Hematopoietic multipotent progenitor cell treated with erythropoietin and hydrocortisone succinate and interleukin-3 and kit ligand, for 4 days (in vitro differentiated cells): ENCODE measurements at places on chromosomes 6 and 20.
A peak's percentile ranks its signal among the peaks of the same experiment; 100 is the strongest.

DNA sequence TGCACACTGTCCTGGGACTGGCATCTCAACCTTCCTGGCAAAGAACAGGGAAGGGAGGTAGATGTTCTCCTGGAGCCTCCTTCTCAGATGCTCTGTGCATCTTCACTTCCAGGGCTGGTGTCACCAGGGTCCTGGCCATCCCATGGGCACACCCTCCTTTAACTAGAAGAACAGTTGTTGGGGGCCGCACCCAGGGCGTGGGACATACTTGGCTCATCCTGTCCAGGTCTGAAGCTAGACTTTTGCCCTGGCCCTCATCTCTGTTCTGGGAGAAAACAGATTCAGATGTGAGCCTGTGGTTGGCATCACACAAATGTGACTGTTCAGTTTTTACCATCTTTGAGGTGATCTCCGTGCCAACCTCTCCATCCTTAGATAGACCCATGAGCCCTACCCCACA, 41.6 kb downstream of the FOXC1 start:
- no peak for DNase-seq

DNA sequence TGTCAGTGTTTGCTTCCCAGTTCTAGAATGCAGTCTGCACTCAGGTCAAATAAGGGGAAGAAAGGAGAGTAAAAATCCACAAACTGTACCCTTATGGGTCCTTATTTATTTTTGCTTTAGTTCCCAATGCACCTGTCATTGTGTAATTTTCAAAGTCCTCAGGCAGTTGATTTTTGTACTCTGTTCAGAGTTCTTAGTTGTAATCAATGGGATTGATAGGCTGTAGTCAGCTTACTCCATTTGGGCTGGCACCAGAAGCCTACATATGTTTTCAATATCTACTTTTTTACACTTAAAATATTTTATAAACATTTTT, 18.6 kb downstream of the AIG1 start:
- DNase-seq = no peak

- no peak for DNase-seq
Measured at GRCh38 chr6:168017629-168018028, 20.2 kb downstream of the KIF25 start.

GRCh38 chr6:52551483-52552277, 25.2 kb downstream of the TRAM2 start:
- no peak for DNase-seq

DNA sequence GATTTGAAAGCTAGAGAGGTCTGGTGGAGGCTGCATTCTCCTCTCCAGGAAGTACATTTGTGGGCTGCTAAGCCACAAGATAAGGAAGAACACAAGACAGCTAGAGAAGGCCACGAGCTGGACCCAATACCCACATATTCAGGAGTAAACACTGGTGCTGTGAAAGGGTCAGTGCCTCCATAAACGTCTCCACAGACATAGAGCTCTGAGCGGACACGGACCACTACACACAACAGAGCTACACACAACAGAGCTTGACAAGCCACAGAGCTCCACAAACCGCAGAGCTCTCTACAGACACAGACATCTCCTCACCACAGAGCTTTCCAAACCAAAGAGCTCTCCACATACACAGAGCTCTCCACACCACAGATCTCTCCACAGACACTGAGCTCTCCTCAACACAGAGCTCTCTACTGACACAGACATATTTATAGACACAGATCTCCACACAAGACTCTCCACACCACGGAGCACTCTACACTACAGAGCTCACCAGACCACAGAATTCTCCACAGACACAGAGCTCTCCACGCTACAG, 51.9 kb downstream of the ERMARD start:
- DNase-seq = peak; percentile 64

DNA sequence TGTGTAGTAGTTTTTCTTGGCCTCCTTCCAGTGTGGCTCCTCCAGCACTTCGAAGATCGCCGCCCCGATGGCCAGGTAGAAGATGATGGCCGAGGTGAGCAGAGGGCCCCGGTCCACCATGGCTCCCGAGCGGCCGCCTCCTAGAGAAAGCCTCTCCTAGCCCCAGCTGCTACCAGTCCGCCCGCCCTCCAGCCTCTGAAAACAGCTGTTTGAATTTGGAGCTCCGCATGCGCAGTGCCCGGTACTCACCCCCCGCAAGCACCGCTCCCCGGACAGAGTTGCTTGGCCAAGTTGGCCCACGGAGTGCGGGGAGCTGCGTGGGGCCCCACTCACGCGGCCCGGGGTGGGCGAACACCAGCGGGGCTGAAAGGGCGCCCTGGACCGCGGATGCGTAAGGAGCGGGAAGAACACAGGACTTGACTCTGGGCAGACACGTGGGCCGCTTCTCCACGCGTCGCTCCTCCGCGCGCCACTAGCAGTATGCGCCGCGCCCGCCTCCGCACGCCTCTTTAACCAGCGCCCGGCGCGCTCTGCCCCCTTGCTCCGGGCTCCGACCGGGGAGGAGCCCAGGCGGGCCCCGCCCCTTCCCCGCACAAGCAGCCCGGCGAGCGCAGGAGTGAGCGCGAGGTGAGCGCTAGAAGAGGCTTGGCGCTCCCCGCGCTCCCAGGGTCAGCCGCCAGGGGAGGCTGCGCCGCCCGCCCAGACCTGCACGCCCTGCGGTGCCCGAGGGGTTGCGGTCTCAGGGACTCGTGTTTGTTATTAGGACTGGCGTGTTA, at the start of gene KCNK5:
TSS of gene KCNK5 (minus strand) at position 484 of the 776 bp plus-strand sequence. CDS start at position 120, 364 bp downstream.
- DNase-seq = peak; percentile 97

GRCh38 chr6:1837826-1838225, 228.1 kb downstream of the FOXC1 start:
- DNase-seq = no peak

GRCh38 chr6:125818772-125819260, 28.1 kb downstream of the NCOA7 start:
- no peak for DNase-seq

DNA sequence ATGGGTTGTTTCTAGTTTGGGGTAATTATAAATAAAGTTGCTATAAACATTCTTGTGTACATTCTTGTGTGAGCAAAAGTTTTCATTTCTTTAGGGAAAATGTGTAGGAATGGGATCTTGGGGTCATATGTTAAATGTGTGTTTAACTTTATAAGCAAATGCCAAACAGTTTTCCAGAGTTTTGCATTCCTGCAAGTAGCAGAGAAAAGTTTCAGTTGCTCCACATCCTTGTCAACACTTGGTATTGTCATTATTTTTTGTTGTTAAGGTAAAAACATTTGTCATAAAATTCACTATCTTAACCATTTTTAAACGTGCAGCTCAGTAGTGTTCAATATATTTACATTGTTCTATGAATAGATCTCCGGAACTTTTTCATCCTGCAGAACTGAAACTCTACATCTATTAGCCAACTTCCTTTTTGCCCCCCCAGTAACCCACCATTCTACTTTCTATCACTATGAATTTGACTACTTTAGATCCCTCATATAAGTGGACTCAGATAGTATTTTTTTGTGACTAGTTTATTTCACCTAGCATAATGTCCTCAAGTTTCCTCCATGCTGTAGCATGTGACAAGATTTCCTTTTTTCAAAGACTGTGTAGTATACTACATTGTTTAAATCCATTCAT, 48.4 kb downstream of the PHACTR2 start:
- no peak for DNase-seq

- DNase-seq = no peak
Measured at GRCh38 chr6:34692280-34692679, 4.3 kb downstream of the ILRUN start.

GRCh38 chr6:38354905-38355304, 284.8 kb downstream of the BTBD9 start:
- no peak for DNase-seq

GRCh38 chr6:17267566-17267965, 13.6 kb upstream of the RBM24 start:
- DNase-seq = no peak

DNA sequence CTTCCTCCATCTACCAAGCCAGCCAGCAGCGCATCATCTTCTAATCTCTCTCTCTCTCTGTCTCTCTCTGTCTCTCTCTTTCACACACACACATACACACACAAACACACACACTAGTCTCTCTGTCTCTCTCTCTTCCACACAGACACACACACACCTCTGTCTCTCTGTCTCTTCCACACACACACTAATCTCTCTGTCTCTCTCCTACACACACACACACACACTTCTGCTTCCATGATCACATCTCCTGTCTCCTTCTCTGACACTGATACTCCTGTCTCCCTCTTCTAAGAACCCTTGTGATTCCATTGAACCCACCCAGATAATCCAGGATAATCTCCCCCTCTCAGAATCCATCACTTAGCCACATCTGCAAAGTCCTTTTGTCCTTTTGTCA, 181.3 kb downstream of the NFATC2 start:
- DNase-seq = no peak

- no peak for DNase-seq
Measured at GRCh38 chr6:100691972-100692371, 189.2 kb downstream of the ASCC3 start.

- DNase-seq = peak; percentile 91
Measured at GRCh38 chr6:36848658-36849441, 9.6 kb upstream of the CPNE5 start.

DNA sequence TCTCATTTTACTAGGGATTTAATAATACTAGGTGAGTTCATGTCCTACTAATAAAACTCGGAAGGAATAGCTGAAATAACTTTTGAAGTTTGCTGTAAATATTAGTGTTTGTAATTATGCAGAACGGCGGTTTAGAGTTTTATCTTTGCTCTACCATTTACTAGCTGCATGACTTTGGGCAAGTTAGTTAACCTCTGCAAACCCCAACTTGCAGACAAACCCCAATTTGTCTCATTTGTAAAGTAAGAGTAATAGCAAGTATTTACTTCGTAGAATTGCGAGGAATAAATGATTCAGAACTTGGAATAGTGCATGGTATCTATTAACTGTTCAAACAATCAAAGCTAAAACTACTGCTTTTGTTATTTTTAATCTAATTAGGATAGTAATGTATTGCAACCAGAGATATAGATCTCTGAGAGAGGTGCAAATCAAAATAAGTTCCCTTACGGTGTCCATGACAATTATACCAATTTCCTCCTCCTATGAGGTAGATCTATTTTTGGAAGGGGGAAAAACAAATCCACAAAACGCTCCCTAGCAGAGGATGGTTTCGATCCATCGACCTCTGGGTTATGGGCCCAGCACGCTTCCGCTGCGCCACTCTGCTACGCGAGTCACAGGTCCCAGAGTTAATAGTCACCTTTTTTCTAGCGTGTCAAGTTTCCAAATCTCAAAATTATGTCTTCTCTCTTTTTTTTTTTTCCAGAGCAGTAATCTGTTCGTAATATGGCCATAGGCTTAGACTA, 35.1 kb upstream of the BTN3A2 start:
- DNase-seq = peak; percentile 84

GRCh38 chr6:11688425-11688709, 90.2 kb downstream of the ADTRP start:
- DNase-seq = no peak

DNA sequence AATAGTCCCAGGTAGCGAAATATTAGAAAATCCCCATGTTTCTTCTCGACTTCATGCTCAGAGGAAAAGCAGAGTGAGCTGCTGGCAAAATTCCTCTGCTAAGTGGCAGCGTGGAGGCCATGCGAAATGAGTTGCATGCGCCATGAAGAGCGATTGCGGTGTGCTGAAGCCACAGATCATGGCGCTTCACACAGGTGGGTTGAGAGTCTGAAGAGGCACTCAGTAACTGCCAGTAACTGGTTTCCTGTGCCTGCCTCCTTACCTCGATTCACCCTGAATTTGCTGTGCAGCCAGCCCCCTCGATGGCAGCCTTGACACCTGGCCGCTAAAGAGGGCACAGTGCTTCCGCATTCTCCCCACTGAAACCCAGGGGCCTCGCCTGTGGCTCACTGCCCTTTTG, 301.5 kb downstream of the NRN1 start:
- no peak for DNase-seq

DNA sequence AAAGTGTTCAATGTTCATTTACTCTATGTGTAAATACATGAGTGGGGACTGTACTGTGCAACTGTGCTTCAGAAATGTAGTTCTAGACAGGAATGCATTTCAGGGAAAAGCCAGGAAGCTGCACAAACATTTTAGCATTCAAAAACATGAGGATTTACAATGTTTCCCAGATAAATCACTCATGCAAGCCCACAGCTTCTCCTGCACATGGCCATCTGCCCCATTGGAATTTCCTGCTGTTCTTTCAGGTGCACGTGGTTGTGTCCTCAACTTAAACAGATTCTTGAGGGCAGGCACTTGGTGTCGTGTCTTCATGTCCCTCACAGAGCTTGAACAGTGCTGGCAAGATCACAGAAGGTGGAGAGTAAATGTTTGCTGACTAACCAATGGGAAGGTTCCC, 101.5 kb downstream of the UNC5CL start:
- DNase-seq = no peak

DNA sequence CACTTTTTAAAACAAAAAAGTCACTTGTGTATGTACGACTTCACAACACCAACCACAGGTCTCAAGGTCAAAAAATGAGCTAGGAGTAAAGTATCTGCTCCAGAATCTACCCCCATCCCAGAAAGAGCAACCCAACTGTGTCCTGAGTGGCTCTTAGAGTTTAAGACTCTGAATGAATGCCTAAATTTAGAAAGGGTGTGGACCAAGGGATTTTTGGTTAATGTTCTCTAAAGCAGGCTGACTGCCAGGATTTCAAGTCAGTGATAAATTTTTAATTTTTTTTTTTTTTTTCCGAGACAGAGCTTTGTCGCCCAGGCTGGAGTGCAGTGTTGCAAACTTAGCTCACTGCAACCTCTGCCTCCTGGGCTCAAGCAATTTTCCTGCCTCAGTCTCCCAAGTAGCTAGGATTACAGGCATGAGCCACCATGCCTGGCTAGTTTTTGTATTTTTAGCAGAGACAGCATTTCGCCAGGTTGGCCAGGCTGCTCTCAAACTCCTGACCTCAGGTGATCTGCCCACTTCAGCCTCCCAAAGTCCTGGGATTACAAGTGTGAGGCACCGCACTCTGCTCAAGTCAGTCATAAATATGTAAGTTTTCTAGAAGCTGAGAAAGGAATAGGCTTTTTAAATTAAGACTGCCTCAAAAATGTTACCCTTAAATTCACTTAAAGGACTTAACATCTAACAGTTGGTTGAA, 20.2 kb downstream of the STAU1 start:
- peak; percentile 22 for DNase-seq

DNA sequence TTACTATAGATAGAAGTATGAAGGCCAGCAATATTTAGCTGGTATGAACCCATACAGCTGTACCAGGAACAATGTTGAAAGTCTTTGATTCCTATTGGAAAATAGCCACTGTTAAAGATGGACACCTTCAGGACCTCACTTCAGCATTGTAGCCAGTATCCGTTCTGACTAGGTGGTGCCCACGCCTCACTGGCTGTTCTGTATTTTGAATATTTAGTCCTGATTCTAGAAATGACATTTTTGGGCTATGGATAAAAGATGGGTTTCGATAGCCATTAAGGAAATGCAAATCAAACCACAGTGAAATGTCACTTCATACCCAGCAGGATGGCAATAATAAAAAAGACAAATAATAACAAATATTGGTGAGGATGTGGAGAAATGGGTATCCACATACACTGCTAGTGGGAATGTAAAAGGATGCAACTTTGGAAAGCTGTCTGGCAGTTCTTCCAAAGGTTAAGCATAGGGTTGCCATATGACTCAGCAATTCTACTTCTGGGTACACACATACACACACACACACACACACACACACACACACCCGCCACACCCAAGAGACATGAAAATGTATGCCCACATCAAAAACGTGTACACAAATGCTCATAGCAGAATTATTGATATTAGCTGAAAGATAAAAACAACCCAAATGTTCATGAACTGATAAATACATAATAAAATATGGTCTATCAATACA, 56.8 kb downstream of the UTRN start:
- DNase-seq = peak; percentile 40

- peak; percentile 94 for DNase-seq
Measured at GRCh38 chr6:42199106-42199981, 4.6 kb upstream of the GUCA1B start.
